ENCODE measurements at places on chromosomes 7 and 10. TPM values are rescaled to one million over a fixed set of nuclear protein-coding genes. Genes with fewer than 3 reads are reported as not detected.

HECW1 gene
- 1.7 TPM for total RNA-seq

DNA sequence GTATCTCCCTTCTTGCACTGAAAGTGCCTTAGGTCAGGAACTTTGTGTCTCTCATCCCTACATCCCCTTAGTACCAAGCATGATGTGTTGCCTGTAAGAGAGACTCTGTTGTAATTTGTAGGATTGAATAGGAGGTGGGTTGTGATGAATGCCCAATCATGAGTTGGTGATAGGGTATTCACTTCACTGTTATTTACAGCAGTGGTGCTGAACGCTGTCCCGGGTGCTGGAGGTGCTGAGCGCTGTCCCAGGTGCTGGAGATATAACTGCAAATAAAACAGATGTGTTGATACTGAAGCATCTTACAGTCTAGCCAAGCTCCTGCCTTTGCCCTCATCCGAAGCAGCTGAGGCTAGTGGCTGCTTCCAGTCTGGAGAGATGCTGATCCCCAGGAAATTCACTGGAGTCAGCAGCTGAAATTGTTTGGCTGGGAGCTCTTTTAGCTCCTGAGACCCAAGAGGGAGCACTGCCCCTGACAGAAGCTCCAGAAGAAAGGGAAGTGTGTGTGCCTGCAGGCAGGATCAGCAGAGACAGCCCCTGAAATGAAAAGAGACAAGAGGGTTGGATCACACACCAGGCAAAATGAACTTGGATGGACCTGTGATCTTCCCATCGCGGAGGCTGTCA is 183.4 kb downstream of the SORCS3 start:
- DNase-seq, result peak; percentile 40

- peak; percentile 4 for DNase-seq
These were observed 28.7 kb downstream of the WIPI2 start for GRCh38 chr7:5218564-5219360.

CAV1 gene
- total RNA-seq, result 4.9 TPM

DNA sequence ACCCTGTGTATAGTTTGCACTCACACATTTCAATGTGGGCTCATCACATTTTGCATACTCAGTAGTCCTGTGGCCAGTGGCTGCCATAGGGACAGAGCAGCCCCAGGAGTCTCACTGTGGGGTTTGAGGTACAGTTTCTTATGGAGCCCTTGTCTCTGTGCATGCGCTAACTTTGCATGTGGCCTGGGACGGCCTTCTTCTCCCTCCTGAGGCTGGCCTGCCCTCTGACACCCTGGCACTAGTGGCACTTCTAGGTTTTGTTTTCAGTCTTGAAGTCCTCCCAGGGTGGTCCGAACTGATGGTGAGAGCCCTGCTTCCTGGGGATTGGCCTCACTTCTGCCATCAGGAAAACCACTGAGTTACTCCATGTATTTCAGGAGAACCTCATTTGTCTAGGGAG is 21.2 kb downstream of the NACAD start:
- DNase-seq, result no peak

- DNase-seq, result no peak
These were observed 88.7 kb upstream of the ZWINT start for GRCh38 chr10:56449770-56450169.

ARMS2 gene
- not detected for total RNA-seq

DNA sequence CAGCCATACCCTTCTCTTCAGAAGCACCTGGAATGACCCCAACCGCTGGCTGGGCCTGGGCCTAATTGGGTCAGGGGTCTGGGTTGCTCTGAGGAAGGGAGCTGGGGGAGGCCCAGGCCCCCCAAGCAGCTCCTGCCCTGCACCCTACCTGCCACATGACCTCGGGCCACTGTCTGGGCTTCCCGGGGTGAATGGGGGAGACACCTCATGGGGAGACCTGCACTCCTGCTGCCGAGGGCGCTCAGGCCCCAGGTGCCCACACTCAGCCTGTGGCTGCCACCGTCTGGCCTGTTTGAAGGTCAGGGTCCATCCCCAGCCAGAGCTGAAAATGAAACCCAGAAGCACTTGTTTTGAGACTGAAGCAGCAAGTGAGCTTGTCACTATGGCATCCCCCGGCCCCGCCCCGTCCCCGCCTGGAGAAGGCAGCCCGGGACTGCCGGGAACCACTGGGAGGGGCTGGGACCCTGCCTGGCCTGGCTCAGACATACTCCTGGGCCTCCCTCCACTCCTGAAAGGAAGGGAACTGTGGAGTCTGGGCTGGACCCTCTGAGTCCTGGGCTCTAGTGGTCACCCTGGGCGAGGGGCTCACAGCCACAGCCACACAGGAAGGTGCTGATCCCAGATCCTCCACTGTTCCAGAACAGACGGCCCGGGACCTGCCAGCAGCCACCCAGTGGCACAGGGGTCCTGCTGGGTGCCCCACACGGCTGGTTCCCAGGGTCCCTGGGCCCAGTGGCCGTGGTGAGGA is 7.4 kb upstream of the MICALL2 start:
- DNase-seq, result peak; percentile 91

DNA sequence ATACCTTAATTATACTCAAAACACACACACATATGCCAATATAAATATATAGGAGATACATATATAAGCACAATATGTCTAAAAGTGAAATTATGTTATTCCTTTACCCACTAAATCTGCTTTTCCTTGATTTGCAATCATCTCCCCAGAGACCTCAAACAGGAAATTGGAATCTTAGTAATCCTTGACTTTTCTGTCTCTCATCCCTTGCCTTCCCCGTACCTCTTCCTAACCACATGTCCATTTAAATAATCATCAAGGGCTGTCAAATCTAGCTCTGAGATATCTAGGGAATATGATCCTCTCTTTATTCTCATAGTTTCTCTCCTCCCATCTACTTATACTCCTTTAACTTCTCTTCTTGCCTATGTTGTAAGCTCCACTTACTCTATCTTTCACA is 336.6 kb downstream of the HGF start:
- no peak for DNase-seq

DNA sequence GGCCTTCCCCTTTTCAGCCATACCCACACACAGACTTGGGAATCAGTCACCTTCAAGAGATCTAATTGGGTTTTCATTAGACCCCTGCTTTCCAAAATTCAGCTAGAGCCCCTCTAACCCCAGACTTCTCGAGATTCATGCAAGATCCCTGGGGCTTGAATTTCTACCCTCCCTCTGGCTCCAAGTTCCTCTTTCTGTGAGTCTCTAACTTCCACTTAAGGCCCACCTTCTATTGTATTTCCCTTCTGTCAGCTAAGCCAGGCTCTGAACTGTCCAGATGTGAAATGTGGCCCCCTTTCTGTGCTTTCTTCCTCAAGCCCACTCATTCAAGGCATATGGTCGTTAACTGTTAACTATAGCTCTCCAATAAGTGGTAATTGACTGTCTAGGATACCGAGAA is 132.2 kb downstream of the ZNF365 start:
- DNase-seq, result no peak
